HS-5 (cell line): ENCODE measurements at places on chromosomes 13 and 19.

GRCh38 chr13:60629158-60629557 lies 232.1 kb downstream of the TDRD3 start:
- DNase-seq = no peak

DNA sequence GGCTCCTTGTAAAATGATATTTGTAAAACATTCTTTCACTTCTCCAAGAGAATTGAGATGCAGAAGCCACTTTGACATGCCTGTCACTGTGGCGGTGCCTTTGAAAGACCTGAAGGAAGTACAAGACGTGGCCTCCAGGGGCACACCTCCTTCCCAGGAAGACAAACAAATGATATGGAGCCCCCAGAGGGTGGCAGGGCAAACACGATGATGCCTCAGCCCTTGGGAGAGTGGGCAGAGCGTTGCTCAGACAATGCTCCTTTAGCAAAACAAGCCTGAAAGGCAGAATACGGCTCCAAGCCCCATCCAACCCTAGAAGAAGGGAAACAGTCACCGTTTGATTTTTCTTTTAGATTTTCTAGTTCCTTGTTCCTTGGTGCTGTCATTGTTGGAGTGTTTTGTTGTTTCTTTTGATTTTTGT lies 9.2 kb upstream of the ATP12A start:
- no peak for DNase-seq

DNA sequence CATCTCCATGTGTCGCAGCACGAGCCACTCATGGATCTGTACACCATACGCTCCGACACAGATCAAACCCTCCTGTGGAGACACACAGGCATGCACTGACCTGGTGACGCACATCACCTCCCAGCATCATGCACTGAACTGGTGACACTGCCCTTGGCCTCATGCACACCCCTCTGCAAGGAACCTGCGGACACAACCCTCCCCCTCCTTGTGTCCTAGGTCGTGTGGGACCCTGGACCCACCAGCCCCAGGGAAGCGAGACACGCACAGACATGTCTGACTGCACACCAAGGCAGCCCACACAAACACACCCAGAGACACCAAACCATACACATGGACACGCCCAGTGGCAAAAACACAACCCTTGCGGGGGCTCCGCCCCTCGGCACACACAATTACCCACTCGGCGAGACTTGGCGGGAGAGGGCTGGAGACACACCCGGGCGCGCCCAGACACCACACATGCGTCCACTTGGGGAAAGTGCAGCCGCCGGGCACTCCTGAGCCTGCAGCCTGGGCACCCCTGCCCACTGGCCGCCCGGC lies 2.0 kb upstream of the KCNN4 start:
- DNase-seq = no peak

DNA sequence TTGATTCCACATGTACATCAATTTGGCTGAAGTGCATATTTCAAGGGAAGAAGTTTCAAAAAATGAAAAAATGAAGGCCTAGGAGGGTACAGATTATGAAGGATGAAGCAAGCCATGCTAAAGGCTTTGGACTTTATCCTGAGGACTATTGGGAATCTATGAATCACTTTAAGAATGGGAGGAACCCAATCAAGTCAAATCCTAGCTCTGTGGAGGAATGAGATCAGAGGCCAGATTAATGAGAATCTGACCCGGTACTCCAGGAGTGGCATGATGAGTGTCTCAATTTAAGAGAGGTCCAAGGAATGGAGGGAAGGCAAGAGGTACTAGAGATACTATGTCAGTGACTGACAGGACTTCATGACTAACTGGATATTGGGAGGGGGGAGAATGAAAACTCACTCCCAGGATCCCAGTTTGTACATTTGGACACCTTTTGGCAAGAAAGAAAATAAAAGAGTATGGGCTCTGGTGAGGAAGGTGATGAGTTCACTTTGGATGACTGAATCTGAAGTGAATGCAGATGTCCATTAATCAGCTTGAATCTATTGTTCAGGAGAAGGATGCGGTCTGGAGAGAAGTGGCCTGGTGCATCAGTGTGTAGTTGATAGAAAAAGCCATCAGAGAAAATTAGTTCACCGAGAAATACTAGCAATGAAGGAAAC lies 349.0 kb downstream of the EFNB2 start:
- DNase-seq = peak; percentile 53

DNA sequence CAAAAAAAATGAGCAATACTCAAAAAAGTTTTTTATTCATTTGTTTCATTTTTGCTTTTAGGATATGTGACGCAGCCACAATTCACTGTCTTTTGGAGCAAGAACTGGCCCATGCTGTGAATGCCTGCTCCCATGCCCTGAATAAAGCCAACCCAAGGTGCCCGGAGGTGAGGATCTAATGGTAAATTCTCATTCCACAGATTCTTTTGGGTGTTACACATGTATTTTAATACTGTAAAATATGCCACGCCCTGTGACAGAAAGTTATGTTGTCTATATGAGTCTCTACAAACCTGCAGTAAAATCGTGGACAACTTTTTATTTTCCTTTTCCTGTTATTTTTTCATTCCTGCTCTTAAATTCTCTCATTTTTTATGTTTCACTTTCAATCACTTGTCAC lies 57.5 kb upstream of the AKAP11 start:
- no peak for DNase-seq

GRCh38 chr13:78606471-78607408 lies 3.4 kb upstream of the POU4F1 start:
- no peak for DNase-seq
